ENCODE measurements at places on chromosomes 2 and 18. TPM values are rescaled to one million over a fixed set of nuclear protein-coding genes. Genes with fewer than 3 reads are reported as not detected.

DNA sequence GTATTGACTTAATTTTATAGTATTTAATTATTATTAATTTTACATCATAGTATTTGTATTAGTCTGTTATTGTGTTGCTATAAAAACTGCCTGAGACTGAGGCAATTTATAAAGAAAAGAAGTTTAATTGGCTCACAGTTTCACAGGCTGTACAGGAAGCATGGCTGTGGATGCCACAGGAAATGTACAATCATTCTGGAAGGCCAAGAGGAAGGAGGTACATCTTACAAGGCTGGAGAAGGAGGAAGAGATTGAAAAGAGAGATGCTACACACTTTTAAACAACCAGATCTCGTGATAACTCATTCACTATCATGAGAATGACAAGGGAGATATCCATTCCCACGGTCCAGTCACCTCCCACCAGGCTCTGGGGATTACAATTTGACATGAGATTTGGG is 2019.4 kb upstream of the PIK3C3 start:
- no peak for DNase-seq

Gene LRPPRC
- 78.1 TPM for total RNA-seq

Gene ARHGAP28
- total RNA-seq = 0.85 TPM

DNA sequence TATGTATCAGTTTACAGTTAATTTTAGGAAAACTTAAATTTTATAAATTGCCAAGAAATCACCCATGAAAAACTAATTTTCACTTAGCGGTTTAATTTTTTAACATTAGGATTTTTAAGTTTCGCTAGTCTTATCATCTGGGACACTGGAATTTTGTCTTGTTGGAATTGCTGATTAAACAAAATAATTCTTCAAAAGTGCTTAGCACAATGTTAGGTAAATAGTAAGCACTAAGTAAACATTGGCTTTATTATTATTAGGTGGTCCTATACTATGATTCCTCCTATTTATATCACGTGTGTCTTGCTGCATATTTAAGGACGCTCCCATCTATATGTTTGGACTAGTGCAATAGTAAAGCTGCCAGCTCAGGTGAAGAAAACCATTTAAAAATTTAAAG is 54.6 kb upstream of the MAP4K3 start:
- DNase-seq = no peak

- no peak for DNase-seq
Observed at GRCh38 chr2:176280867-176281658, 11.8 kb downstream of the MTX2 start.

Gene IMP4
- total RNA-seq = 97.9 TPM

- DNase-seq = no peak
Observed at GRCh38 chr2:182057002-182057401, 71.3 kb downstream of the PPP1R1C start.

Gene CCDC121
- total RNA-seq = 8.0 TPM

- no peak for DNase-seq
Observed at GRCh38 chr2:105125428-105125827, 87.6 kb downstream of the MRPS9 start.

DNA sequence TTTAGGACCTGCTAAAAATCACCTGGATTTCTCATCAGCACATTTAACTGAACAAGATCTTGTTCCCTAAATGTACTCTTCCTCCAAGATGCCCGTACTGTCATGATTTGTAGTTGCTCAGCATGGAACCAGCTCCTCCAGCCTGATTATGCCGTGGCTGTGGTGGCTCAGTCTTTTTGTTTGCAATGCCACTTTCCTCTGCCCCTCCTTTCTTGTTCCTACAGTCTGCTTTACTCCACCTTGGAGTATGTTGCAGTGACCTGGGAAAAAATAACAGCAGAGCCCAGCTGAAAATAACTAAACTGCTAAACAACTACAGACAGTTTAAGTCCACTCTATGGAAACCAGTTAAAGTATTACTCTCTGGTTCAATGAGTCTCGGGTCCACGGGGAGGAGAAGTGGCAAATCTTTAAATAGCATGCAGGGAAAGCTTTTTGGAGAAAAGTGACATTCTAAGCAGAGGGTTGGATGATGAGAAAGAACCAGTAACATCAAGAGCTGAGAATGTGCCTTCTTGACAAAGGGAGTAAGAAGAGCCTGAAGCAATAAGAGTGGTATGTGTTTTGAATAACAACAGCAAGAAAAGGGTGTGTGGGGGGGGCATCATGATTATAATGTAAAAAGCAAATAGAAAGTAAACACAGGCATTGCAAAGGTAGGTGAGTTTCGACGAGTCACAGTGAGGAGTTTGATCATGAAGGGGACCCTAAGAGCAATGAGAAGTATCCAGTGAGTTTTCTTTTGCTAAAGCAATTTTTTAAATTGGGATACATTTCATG is 225.7 kb downstream of the TMX3 start:
- DNase-seq = no peak

Gene REEP1
- total RNA-seq = 6.4 TPM

Gene SERPINB10
- total RNA-seq = not detected

GRCh38 chr18:50590593-50590992 is 30.7 kb downstream of the MAPK4 start:
- no peak for DNase-seq

Gene CCDC148
- not detected for total RNA-seq

- DNase-seq = no peak
Observed at GRCh38 chr2:197216361-197216979, 94.1 kb downstream of the ANKRD44 start.

GRCh38 chr18:24402209-24402785 is 4.7 kb upstream of the OSBPL1A start:
- DNase-seq = no peak

- DNase-seq = no peak
Observed at GRCh38 chr2:44802777-44803424, 138.6 kb upstream of the SIX3 start.

DNA sequence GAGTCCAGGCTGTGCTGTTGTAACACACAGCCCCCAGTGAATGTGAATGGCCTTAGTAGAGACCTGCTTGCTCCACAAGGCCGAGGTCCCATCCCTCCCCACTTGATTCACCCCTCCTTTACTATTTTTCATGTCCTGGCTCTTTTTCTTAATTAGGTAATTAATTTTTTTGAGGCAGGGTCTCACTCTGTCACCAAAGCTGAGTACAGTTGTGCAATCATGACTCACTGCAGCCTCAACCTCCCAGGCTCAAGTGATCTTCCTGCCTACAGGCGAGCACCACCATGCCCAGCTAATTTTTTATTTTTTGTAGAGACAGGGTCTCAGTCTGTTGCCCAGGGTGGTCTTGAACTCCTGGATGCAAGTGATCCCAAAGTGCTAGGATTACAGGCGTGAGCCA is 19.3 kb downstream of the FBLN7 start:
- DNase-seq = no peak

- DNase-seq = no peak
Observed at GRCh38 chr18:53486296-53486695, 738.2 kb downstream of the MBD2 start.

- DNase-seq = no peak
Observed at GRCh38 chr2:183186296-183186695, 62.1 kb downstream of the NUP35 start.

DNA sequence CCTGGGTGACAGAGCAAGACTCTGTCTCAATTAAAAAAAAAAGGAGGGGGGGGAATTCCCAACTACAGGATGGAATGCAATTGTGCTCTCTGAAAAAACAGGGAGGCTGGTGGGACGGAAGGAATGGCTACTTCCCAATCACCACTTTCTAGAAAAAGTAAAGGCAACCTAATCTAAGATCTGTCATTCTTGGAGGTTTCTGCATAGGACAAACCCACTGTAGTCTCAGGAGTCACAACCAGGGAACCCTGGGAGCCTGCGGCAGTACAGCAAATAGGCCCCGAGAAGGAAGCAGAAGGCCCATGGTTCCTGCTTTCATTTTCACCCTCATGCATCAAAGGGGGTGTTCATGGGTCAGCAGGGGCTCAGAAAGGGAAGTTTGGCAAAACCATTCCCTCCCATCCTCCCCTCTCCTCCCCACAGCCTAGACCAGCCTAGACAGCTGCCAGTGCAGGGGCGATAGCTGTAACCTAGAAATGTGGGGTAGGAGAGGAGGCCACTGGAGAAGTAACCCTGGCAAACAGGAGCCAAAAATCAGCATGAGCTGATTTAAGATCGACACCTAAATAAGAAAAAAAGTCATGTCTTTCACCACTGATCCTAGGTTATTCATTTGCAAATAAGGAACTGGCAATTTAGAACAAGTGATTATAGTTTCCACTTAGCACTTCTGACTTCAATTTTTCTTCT is 48.0 kb downstream of the TRABD2A start:
- no peak for DNase-seq

DNA sequence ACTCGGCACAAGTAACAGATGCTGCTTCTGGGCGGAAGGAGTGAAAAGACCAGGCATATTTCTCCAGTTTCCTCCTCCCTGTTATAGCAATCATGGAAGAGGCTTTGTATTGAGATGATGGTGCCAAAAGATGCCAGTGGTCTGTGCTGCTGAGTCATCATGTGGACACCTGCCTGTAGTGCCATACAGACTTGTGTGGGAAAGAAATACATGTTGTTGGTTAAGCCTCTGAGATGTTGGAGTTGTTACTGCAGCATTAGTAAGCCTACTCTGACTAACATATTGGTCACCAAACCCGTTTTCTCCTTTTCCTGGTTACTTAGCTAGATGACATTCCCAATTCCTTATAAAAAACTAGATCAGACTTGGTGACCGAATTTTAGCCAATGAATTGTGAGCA is 356.9 kb downstream of the ZNF521 start:
- no peak for DNase-seq

- no peak for DNase-seq
Observed at GRCh38 chr2:111133603-111134002, 12.9 kb downstream of the BCL2L11 start.

DNA sequence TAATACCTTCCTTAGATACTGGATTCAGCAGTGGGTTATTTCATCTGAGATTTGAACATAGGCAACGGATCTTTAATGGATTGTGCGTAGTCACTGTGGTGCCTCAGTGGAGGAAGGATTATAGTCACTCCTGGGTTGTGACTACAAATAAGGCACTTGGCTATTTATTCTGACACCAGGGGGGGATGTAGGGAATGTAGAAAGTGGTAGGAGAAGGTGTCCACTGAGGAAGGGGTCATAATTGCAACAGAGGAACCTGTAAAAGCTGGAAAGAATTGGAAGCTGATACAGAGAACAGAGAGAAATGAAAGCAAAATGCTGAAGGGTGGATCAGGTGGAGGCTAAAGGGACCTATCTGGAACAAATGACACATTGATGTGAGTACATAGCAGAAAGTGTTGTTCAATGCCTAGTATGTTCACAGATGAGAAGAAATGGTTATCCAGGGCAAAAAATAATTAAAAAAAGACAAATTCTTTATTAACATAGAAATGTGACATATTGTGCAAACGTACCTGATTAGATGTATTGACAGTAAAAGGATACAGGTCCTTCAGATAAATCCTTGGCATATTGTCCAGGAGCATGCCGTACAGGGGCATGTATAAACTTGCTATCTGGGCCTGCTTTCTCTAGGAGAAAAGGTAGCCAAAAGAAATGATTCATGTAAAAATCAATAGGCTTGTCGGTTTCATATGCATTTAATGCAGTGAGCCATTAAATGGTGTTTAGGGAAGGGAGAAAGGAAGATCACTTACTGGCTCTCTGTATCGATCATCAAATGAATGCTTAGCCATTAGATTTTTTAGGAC is 91.2 kb upstream of the CCDC195 start:
- no peak for DNase-seq

Gene CLEC4F
- not detected for total RNA-seq

GRCh38 chr2:203983064-203983715 is 46.6 kb downstream of the ICOS start:
- no peak for DNase-seq

- no peak for DNase-seq
Observed at GRCh38 chr2:47222826-47223554, 67.9 kb upstream of the STPG4 start.

Gene DSEL
- total RNA-seq = 19.1 TPM

Gene ITPRID2
- 50.9 TPM for total RNA-seq

DNA sequence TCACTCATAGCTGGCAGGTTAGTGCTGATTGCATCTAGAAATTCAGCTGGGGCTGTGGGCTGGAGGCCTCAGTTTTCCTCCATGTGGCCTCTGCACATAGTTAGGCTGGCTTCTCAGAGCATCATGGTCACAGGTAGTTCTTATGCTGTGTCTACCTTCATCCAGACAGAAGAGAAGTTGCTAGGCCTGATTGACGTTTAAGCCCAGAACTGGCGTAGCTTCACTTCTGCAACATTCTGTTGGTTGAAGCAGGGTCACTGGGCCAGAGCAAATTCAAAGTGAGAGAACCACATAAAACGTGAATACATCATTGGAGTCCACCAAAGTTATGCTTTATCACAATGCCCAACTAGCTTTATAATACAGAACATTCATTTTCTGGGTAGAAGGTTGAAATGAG is 116.0 kb downstream of the SPP2 start:
- no peak for DNase-seq

- DNase-seq = no peak
Observed at GRCh38 chr18:27862041-27862682, 314.8 kb downstream of the CDH2 start.

Gene KIDINS220
- total RNA-seq = 59.1 TPM

GRCh38 chr2:8501061-8501720 is 180.7 kb upstream of the ID2 start:
- DNase-seq = no peak

DNA sequence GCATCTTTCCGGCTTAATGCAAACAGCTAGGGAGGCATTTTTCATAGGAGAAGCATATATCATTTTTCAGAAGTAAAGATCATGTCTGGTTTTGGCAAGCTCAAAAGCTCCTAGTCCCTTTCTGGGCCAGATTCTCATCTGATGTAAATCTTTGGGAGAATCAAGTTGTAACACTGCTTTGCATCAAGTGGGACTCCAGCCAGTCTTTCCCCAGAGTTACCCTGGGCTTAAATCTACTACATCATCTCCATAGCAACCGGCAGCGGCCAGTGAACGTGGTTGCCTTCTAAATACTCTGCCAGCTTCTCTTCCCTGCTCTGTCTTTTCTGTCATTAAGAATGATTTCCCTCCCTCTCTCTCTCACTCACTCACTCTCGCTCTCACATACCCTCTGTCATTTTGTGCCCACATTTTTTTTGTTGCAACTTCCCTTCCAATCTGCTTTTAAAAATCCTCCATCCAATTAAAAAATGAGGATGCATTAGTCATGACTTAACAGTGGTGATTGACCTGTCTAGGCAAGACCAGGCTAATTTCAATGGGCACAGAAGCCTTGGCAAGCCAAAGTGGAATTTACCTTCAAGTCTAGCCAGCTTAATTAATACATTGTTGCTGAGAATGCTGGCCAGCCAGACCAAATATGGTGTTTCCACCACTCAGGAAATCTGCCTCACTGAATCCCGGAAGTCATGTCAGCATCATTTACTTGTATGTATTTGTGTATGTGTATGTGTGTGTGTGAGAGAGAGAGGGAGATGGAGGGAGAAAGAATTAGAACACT is 93.0 kb downstream of the NRP2 start:
- DNase-seq = no peak

DNA sequence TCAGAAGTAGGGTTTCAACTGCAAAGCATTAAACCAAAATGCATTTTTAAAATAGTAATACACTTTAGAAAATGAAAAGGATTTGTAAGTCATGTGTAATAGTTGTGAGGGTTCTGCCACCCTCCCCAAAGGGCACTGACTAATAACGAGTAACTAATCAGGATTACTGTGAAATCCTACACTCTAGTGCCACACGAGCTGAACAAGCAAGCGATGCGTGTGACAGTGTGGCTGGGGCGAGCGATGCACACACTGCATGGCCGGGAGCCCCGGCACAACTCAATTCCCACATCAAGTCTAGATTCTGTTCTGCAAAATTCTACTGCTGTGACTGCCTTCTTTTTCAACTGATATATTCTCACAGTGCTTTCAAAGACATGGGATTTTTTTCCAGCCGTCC is 156.4 kb downstream of the SEPTIN10 start:
- DNase-seq = peak; percentile 63

Gene AKAIN1
- not detected for total RNA-seq

GRCh38 chr2:162197069-162197825 is 45.2 kb upstream of the GCG start:
- DNase-seq = no peak

Measured in ascending aorta (tissue), 2 donors.